ENCODE measurements at places on chromosomes 7 and 10. TPM values are rescaled to one million over a fixed set of nuclear protein-coding genes. Genes with fewer than 3 reads are reported as not detected.

Gene ELN
- 28.8 TPM for polyA plus RNA-seq

Gene CYP2C19
- 0.33 TPM for polyA plus RNA-seq

Gene CCDC126
- 4.8 TPM for polyA plus RNA-seq

Gene ADCY1
- polyA plus RNA-seq = 1.5 TPM

Gene AKR1C4
- not detected for polyA plus RNA-seq

Gene FKBP6
- polyA plus RNA-seq = 0.10 TPM

Gene PTF1A
- 0.35 TPM for polyA plus RNA-seq

Gene SPDYE6
- polyA plus RNA-seq = not detected

Gene COL26A1
- 0.20 TPM for polyA plus RNA-seq

Gene ASZ1
- polyA plus RNA-seq = not detected

Gene CLCN1
- polyA plus RNA-seq = not detected
